ENCODE measurements at places on chromosomes 5 and 9. TPM values are rescaled to one million over a fixed set of nuclear protein-coding genes. Genes with fewer than 3 reads are reported as not detected.
A peak's percentile ranks its signal among the peaks of the same experiment; 100 is the strongest.

NUTM2F gene
- total RNA-seq: not detected

GRCh38 chr5:124858612-124859011 is 112.2 kb upstream of the ZNF608 start:
- DNase-seq: no peak
- H3K36me3 ChIP-seq: no peaks in the 10 kb centered on the region
- H3K4me3 ChIP-seq: no peak overlapping the region
- H3K27me3 ChIP-seq: no peaks in the 10 kb centered on the region

CATSPER3 gene
- total RNA-seq: not detected

PAM gene
- 49.6 TPM for total RNA-seq

- H3K27ac ChIP-seq: no peak overlapping the region
- no peaks in the 10 kb centered on the region for H3K27me3 ChIP-seq
- no peak overlapping the region for H3K4me3 ChIP-seq
- no peak for DNase-seq
- no peaks in the 10 kb centered on the region for H3K36me3 ChIP-seq
These were observed 150.9 kb downstream of the ARHGAP26 start for GRCh38 chr5:142920849-142921612.

CDKN2A gene
- 3.4 TPM for total RNA-seq

TIMD4 gene
- total RNA-seq: not detected

DNA sequence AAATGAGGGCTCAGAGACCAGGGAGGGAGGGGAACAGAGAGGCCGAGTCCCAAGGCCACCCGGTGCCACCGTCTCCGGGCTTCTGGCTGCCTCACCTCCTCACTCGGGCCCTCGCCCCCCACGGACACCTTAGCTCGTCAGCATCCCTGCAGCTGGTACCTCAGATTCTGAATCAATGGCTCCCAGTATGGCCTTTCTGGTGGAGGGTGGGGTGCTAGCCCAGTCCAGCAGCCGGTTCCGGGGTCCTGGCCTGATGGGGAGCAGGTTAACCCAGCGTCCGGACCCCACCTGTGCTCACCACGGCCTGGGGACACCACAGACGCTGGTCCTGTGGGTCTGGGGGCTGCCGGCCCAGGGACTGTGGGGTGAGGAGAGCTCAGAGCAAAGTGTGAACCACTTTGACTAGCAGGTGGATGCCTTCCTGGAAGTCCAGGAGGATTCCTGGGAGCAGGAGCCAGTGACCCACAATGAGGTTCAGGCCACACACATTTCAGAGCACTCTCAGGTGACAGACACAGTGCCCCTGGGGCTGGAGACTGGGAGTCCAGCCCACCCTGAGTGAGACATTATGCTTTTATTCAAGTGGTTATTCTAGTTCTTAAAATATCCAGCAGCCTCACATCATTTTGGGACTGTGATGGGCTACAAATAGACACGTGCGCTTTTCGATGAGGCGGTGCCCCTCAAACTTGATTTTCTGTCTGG is 53.3 kb downstream of the AHRR start:
- peak; percentile 65 for DNase-seq
- H3K27ac ChIP-seq: no peak overlapping the region
- H3K4me3 ChIP-seq: no peak overlapping the region
- H3K36me3 ChIP-seq: no peaks in the 10 kb centered on the region
- peaks cover 27% of the 10 kb centered on the region for H3K27me3 ChIP-seq

DNA sequence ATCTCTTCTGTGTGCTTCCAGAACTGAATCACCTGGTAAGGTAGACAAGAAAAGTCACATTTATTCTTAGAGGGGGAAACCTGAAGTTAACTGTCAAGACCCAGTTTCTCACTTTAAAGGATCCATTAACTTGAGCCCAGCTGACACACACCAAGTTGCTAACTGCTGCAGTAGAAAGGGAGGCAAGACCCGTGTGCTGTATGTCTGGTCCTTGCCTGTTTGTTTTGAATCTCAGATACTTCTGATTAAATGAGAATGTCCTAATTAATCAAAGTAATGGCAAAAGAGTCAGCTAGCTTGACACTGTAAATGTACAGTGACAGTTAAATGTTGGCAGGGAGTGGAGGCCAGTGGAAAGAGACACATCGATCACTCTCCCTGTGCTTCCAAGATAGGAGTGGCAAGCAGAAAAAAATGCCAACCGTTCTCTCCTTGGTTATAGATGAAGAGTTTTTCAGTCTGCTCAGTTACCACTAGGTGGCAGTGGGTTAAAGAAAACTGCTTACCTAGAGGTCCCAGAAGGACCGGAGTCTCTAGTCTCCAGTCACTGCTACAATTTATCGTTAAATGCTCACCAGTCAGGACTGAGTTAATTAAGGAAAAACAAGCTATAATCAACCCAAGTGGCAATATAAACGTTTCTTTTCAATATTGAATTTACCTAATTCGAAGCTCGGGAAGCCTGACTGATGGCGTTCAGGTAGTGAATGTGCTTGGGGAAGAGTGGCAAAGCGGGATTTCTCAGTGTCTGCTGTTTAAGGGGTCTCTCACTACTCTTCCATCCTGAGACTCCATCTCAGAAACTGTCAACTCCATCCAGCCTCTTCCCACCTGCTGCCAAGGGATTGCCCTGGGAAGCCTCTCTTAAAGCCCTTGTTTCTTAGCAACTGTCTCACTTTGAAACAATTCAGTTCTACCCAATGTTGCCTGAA is 18.4 kb downstream of the LSM11 start:
- no peak overlapping the region for H3K27ac ChIP-seq
- H3K36me3 ChIP-seq: no peaks in the 10 kb centered on the region
- H3K4me3 ChIP-seq: no peak overlapping the region
- H3K27me3 ChIP-seq: no peaks in the 10 kb centered on the region

- DNase-seq: no peak
- no peaks in the 10 kb centered on the region for H3K36me3 ChIP-seq
- peaks cover 20% of the 10 kb centered on the region for H3K4me1 ChIP-seq
- H3K27ac ChIP-seq: no peak overlapping the region
- H3K4me3 ChIP-seq: no peak overlapping the region
These were observed 16.5 kb upstream of the SPARC start for GRCh38 chr5:151703227-151703626.

DNA sequence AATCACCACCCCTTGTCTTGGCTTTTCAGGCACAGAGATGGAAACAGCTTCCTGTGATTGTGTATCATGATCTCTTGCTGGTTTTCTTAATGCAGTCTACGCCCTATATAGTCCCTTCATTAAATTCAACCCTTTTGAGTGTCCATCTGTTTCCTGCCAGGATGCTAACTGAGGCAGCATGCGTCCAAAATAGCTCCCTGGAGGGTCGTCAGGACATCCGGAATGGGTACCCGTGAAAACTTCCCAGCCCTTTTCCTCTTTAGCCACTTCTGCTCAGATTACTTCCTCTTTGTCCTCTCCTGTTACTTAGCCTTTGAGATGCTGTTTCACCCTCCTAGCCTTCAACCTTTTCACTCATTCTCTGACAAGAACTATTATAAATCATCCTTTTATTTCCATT is 79.8 kb upstream of the KLF9 start:
- no peak for DNase-seq
- H3K4me1 ChIP-seq: peaks cover 27% of the 10 kb centered on the region
- no peaks in the 10 kb centered on the region for H3K36me3 ChIP-seq
- H3K27ac ChIP-seq: peak overlapping the region; percentile 58

PCDHA1 gene
- not detected for total RNA-seq

DNA sequence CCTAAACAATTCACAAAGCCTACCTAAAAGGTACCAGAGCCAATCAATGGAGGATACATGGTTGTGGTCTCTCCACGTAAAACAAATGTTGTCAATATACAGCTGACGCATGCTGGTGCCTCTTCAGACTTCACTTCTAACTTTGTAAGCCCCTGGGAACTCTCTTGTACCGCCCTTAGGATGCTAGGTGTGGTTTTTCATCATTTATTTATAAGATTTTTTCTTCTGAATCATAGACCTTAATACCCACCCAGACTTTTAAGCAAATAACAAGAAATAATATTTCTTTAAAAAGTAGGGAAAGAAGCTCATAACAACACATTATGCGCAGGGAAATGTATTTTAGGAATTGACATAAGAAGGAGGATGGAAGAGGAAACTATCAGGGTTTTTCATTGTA is 33.0 kb downstream of the SSBP2 start:
- no peak overlapping the region for H3K27ac ChIP-seq
- no peak overlapping the region for H3K4me3 ChIP-seq
- no peak for DNase-seq
- H3K27me3 ChIP-seq: no peaks in the 10 kb centered on the region
- peaks cover 12% of the 10 kb centered on the region for H3K4me1 ChIP-seq
- no peaks in the 10 kb centered on the region for H3K36me3 ChIP-seq

JAKMIP2 gene
- total RNA-seq: 0.45 TPM

DNA sequence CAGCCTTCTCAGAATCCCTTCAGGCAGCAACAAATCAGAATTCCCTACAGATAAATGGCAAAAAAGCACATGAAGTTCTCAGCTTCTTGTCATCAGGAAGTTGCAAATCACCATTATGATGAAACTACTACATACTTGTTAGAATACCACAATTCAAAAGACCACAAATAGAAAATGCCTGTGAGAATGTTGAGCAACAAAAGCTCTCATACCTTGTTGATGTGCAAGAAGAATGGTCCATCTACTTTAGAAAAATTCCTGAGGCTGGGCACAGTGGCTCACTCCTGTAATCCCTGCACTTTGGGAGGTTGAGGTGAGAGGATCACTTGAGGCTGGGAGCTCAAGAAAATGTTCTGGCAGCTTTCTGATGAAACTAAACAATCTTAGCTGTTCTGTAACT is 278.1 kb downstream of the ICE1 start:
- DNase-seq: no peak
- no peaks in the 10 kb centered on the region for H3K4me1 ChIP-seq
- no peaks in the 10 kb centered on the region for H3K36me3 ChIP-seq
- H3K27ac ChIP-seq: no peak overlapping the region
- peaks cover 4% of the 10 kb centered on the region for H3K27me3 ChIP-seq
- H3K4me3 ChIP-seq: no peak overlapping the region

DNA sequence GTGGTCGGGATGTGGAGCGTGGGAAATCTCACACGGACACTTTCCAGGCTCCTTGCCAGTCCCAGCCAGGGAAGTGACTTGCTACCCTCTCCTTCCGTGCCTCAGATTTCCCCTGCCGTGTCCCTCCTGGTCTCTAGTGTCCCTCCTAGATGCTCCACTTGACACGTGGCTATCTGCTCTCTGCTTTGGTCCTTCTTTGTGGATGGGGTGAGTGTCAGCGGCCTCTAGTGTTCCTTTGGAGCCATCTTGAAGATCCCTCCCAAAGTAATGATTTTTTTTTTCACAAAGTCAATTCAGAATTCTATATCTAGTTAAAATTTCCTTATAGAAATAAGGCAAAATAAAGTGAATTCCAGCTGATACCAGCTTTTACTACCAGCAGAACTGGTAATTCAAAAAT is 117.7 kb downstream of the MRPL36 start:
- H3K4me1 ChIP-seq: no peaks in the 10 kb centered on the region
- DNase-seq: no peak

GRCh38 chr5:132474881-132475496 is 15.6 kb downstream of the IRF1 start:
- no peak overlapping the region for H3K4me3 ChIP-seq
- peaks cover 24% of the 10 kb centered on the region for H3K4me1 ChIP-seq
- H3K27ac ChIP-seq: no peak overlapping the region
- DNase-seq: peak; percentile 40
- no peaks in the 10 kb centered on the region for H3K27me3 ChIP-seq

EDIL3 gene
- 15.7 TPM for total RNA-seq

GRCh38 chr5:13316176-13316575 is 628.3 kb downstream of the DNAH5 start:
- no peak overlapping the region for H3K27ac ChIP-seq
- H3K27me3 ChIP-seq: no peaks in the 10 kb centered on the region
- DNase-seq: no peak
- no peak overlapping the region for H3K4me3 ChIP-seq
- no peaks in the 10 kb centered on the region for H3K36me3 ChIP-seq
- H3K4me1 ChIP-seq: no peaks in the 10 kb centered on the region

GRCh38 chr9:92963831-92964606 is 16.7 kb downstream of the FGD3 start:
- no peaks in the 10 kb centered on the region for H3K27me3 ChIP-seq
- H3K4me1 ChIP-seq: peaks cover 6% of the 10 kb centered on the region
- H3K36me3 ChIP-seq: no peaks in the 10 kb centered on the region
- peak overlapping the region; percentile 37 for H3K4me3 ChIP-seq
- DNase-seq: peak; percentile 77

DNA sequence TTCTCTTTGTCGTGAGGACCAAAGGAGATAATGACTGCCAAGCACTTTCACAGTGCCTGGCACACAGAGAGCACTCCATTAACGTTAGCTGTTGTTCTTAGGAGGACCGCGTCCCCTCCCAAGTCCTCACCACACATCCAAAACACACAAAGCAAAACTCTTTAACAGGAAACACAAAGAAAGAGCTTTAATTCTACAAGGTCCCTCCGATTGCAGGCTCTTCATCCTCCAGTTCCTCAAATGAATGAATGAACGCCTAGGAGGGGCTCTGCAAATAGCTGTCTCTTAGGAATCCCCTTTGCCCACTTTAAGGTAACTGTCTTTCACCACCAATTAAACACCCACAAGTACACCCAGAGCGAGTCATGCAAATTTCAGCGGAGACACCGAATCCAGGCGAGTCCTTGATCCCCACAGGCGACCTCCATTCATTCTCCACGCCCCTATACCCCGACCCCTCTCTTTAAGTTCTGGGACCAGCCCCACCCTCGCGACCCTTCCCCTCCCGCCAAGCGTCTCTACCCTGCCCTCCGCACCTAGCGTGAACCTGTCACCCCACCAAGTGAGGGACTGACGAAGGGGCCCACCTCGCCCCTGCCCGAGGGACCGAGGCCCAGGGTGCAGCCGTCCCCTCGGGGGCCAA is 644 bp downstream of the TSC1 start:
- peaks cover 33% of the 10 kb centered on the region for H3K4me1 ChIP-seq
- peak overlapping the region; percentile 100 for H3K4me3 ChIP-seq
- DNase-seq: no peak
- no peaks in the 10 kb centered on the region for H3K27me3 ChIP-seq
- H3K27ac ChIP-seq: peak overlapping the region; percentile 98

CLTA gene
- 128 TPM for total RNA-seq

- no peak for DNase-seq
- H3K36me3 ChIP-seq: no peaks in the 10 kb centered on the region
- no peak overlapping the region for H3K27ac ChIP-seq
- no peaks in the 10 kb centered on the region for H3K4me1 ChIP-seq
- H3K4me3 ChIP-seq: no peak overlapping the region
These were observed 54.1 kb downstream of the MRPS30 start for GRCh38 chr5:44862808-44863207.

DNA sequence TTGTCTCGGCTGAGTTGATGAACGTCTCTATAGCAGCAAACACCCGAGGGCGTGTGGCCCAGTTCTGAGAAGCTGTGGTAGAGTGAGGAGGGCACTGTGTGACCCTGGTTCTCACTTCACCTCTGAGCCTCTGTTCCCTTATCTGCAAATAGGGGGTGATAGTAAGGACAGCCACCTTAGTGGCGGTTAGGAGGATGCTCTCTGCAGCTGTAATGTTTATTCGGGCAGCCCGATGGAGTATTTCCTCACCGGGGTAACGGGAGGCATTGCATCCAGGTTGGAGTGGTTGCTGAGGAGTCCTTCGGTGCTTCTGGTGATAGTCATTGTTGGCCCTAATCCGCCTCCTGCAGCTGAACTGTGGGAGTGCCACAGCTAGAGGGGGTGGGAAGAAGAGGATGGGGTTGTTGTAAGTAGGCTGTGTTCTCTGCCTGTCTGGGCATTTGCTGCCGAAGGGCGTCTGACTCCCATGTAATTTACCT is 13.9 kb downstream of the PRRC2B start:
- H3K4me1 ChIP-seq: peaks cover 91% of the 10 kb centered on the region
- no peaks in the 10 kb centered on the region for H3K27me3 ChIP-seq
- DNase-seq: no peak

SEMA6A gene
- total RNA-seq: 11.6 TPM

SLC34A1 gene
- total RNA-seq: not detected

- H3K36me3 ChIP-seq: no peaks in the 10 kb centered on the region
- peaks cover 5% of the 10 kb centered on the region for H3K4me1 ChIP-seq
- no peak overlapping the region for H3K27ac ChIP-seq
- DNase-seq: peak; percentile 73
- no peak overlapping the region for H3K4me3 ChIP-seq
- peaks cover 42% of the 10 kb centered on the region for H3K27me3 ChIP-seq
These were observed 139.3 kb upstream of the COL5A1 start for GRCh38 chr9:134502266-134502791.
